ENCODE measurements at places on chromosomes 13 and 19.

DNA sequence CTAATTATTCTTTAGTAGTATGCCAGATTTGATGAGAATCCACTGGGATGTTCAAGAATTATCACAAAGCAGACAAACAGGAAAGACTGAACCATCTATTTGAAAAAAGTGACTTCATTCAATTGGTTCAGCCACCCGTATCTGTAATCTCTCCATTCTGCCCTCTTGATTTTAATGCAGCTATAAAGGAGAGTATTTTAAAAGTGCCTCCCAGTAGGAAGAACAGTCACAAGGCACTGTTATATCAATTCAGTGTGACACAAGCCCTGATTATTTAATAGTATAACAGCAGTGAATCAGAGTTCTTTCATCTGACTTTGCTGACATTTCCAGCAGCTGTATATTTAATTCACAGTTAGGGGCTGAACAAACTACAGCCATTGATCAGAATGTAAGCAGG, 77.3 kb upstream of the SLAIN1 start:
- no peak for DNase-seq

DNA sequence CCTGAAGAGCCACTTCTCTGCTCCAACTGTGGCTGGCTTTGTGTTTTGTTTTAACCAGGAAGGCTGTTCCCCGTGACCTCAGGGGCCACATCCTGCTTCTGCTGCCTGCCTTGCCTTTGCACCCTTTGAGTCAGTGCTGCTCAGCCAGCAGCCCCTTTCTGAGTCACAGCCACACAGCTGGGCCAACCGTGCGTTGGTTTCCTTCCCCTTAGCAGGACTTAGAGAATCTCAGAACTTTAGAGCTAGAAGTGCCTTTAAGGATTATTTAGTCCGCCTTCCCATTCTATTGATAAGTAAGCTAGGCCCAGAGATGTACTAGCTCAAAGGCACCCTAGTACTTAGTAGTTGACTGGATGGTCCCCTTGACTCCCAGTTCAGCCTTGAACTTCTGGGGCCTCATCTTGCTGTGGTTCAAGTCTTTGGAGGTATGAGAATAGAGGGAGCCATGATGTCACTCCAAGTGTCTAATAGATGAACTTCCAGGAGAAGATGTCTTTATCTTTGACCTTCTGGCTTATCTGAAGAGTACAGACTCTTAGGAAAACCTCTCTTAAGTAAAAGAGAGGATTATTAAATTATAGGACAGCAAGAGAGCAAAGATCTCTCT, 8.0 kb downstream of the RGCC start:
- no peak for DNase-seq

DNA sequence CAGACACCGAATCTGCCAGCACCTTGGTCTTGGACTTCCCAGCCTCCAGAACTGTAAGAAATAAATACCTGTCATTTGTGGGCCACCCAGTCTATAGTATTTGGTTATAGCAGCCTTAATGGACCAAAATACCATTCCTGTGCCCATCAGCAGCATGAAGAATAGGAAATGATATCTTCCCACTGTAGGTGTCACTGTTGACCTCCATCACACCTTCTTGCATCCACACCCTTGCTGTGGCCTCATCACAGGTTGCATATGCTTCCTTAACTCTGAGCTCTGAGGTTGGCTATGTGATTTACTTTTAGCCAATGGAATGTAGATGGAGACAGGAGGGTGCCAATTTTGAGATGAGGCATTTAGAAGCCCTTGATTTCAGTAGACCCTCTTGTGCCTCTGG, 242.0 kb upstream of the TSHZ3 start:
- DNase-seq: no peak

DNA sequence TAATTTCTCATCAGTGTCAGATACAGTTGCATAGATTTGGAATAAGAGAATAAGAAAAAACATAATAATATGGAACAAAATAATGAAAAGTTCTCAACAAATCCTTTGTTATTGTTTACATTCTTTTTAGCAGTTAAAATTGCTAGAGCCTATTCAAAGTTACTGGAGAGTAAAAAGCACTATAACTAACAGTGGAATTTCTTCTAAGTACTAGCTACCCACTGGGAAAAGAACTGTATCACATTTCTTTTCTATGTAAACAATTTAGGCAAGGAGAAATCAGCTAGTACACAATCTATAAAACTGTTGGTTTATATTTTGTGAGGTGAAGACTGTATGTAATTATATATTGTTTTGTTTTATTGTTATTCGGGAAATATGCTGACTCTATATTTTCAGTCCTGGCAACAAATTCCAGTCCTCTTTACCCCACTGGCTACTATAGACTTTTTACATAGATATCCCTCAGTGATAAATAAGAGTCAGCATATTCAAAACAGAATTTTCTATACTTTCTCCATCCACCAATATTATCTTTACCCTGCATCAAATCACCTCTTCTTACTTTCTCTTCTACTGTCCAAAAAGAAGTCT, 222.0 kb downstream of the PCDH9 start:
- no peak for DNase-seq

DNA sequence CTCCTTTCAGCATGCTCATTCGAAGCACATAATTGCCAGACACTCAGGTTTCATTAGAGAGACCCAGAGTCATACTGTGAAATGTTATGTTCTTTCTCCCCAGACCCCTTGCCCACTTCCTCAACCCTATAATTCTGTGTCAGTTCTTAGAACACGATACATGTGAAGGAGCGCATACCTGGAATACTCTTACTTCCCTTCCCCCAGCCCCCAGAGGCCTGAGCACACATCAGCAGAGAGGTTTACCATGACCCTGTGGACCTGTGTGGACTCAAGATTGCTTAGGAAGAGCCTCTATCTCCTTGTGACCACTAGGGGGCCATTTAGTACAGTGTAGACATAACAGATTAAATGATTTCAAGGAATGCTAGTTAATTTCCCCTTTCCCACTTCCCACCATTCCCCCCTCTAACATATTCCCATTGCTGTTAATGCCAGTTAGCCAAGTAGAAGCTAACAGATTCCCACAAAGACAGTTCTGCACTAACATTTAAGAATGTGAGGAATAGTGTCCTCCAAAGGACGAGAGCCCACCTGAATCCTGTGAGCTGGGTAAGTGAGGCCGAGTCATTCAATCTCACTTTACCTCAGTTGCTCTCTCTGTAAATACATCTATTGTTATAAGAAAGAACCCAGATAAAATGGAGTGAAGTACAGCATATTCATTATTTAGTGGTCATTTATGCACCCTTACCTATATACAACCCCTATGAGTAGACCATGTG, 154.2 kb upstream of the MAB21L1 start:
- no peak for DNase-seq

- no peak for DNase-seq
Measured at GRCh38 chr19:52991484-52991883, 22.2 kb upstream of the ERVV-1 start.

GRCh38 chr19:50649433-50650391, at the start of gene C19orf81:
TSS of gene C19orf81 (plus strand) at chr19:50649445. CDS start at chr19:50649445, 0 bp downstream.
- no peak for DNase-seq

GRCh38 chr13:41085961-41086585, 24.8 kb downstream of the WBP4 start:
- no peak for DNase-seq

DNA sequence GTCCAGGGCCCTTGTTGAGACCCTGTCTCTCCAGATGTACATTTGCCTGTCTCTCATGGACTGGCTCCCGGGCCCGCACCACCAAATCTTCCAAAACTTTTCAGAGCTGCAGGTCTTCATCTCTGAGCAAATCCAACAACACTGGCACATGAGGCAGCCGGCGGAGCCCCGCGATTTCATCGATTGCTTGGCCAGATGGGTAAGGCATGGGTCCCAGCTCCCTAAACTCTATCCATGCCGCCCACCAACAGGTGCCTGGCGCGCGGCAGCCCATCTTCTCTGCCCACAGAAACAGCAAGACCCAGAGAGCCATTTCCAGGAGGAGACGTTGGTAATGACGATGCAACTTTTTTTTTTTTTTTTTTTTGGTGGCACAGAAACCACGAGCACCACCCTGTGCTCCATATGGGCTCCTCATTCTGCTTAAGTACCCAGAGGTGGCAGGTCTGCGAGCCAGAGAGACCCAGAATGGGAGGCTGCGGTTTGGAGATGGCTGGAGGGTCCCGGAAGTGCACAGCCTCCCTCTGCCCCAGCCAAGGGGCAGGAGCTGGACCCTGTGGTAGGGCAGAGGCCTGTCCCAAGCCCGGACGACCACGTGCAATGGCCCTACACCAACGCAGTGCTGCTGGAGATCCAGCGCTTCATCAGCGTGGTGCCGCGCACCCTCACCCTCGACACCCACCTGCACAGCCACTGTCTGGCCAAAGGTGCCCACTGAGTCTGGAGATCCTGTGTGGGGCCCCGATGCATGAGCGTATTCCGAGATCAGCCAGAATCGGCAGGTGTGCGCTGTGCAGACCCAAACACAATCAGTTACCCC, 22.6 kb downstream of the CYP2F1 start:
- no peak for DNase-seq

DNA sequence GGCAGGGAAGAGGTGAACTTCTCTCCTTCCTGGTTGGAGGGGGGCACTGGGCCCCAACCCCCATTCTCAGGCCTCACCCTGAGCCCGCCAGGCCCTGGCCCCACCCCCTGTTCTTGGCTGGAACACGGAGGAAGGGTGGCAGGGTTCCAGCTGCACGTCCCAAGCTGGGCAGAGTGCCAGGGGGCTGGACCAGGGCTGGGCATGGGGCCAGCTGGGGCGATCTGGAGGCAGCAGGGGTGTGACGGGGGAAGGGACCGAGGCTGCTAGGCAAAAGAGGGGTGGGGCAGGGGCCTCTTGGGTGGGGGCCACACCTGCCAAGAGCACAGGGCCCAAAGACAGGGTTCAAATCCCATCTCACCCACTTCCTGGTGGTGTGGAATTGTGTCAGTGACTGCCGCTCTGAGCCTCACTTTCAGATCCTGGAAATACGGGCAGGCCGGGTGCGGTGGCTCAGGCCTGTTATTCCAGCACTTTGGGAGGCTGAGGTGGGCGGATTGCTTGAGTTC, 2.2 kb downstream of the HIF3A start:
- no peak for DNase-seq

- DNase-seq: no peak
Measured at GRCh38 chr13:35140321-35140720, 198.3 kb downstream of the NBEA start.

DNA sequence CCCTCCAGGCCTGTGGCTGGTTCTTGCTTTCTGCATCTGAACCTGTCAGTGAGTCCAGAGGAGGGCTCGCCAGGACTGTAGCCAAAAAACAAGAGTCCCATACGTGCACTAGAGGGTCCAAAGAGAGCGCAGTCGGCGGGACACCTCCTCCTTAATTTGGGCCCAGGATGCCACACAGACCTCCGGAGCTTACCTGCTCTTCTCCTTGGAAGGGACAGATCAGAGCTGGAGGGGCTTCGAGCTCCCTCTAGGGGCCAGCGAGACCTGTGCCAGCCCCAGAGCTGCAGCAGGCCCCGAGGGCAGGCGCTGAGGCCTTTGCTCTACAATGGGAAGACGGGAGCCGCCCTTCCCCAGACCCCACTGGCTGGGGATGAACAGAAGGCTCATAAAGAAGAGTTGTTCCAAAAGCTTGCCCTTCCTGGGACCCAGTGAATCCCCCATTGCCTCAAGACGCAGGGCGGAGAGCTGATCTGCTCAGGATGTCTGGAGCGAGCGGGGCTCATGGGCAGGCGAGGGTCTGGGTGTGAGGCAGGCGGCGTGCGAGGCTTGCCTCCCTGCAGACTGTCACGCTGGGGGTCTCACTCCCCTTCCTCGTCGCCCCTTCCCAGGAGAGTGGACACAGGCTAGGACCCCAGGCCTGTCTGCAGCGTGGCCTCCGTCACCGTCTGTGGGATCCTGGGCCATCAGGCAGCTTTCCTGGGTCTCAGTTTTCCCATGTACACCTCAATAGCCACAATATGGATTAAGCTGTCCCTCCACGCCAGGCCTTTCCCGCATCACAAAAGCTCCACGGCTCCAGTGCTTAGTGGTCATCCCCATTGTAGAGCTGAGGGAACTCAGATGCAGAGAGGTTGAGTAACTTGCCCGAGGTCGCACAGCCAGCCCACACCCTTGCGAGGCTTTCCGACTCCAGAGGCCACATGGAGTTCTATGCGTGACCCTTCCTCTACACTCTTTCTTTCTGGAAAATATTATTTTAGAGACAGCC, 46.9 kb upstream of the VSTM2B start:
- DNase-seq: no peak

GRCh38 chr13:51838240-51838846, 6.6 kb downstream of the TMEM272 start:
- DNase-seq: no peak

GRCh38 chr13:31427151-31428100, 227.7 kb downstream of the B3GLCT start:
- no peak for DNase-seq

DNA sequence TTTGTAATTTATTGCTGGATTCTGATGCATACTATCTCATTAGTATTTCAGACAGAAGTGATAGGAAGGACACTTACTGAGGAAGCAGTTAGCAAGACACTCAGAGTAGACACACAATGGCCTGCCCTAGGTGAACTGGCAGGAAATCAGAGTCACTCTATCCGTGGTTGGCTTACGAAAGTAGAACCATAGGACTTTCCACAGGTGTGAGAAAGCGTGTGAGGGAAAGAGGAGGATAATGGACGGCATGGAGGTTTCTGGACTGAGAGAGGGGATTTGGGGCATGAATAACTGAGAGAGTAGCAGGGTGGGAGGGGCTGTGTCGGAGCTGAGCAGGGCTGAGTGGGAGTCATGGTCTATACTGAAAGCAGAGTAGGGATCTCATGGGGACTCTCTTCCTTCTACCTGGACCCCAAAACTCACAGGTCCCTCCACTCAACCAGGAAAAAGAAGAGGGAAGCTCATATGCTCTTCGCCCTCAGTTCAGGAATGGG, 18.7 kb upstream of the EID2 start:
- DNase-seq: no peak

- no peak for DNase-seq
Measured at GRCh38 chr13:40096357-40096901, 441.0 kb downstream of the COG6 start.

DNA sequence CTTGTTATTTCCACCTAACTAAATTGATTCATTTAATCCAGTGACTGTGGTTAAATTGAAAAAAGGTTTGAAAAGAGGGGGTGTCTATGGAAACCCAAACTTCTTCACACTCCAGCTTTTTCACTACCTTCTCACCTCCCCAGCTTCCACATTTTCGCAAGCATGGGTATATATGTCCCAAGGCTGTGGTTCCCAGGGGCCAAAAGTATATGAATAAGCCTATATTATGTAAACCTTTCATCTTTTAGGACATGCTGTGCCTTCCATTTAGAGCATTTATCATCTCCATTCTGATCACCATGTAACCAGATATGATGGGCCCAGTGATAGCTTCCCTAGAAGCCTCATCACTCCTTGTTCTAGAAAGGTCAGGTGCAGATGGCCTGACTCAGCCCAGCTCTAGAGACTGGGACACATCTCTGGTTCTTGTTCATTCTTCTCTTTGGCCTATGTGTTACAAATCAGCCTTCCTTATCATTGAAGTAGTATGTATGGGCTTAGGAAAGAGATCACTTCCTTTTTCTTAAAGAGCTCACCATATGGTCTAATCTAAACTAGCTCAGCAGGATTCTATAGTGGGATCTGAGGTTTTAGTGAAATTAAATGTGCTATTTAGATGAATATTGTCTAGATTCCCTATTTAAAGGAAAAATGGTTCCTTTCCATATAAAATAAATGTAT, 19.5 kb upstream of the ARL11 start:
- DNase-seq: no peak

All from memory B cell (primary cell).